ENCODE measurements at places on chromosomes 7 and 10.

DNA sequence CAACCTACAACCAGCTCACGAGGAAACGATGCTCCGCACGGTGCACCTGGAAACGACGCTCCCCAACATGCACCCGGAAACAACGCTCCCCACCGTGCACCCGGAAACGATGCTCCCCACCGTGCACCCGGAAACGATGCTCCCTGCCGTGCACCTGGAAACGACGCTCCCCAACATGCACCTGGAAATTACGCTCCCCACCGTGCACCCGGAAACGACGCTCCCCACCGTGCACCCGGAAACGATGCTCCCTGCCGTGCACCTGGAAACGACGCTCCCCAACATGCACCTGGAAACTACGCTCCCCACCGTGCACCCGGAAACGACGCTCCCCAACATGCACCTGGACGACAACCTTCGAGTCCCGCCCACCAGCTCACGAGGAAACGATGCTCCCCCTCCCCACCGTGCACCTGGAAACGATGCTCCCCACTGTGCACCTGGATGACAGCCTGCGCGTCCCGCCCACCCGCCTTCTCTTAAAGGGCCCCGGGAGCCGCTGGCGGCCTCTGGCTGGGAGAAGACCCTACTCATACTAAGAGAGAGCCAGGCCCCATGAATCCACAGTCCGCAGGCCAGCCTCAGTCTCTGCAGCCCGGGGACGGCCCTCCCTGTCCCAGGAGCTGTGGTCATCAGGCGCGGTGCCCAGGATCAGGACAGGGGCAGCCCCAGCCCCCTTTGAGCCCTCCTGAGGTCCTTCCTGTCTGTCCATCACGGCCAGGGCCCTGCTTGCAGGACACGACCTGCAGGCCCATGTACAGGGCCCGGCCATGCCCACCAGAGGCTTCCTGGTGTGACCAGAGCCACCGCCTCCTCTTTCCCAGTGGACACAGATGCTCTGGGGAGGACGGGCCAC lies 98.3 kb downstream of the PDGFA start:
- DNase-seq, result no peak

DNA sequence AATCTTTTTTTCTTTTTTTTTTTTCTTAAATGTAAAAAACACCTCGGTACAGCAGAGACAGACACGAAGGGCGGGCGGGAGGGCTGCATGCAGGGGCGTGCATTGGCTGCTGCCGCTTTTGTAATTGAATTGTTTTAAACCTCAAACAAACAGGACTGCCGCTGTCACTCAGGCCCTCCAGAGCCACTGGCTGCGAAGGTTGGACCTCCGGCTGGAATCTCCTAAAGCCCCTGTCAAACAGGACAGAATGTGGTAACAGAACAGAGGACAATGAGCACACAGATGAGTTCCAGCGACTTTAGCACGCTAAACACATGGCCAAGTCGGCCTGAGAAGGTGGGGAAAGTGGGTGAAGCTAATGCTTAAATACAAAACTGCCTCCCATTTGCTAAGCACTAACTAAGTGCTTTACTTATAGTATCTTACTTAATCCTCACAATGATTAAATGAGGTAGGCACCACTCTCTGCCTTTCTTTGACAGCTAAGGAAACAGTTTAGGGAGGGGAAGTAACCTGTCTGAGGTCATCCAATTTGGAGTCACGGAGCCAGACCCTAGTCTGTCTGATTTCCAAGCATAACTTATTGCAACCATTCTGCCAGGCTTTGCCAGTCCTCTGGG lies 3.0 kb upstream of the NDST2 start:
- DNase-seq, result no peak

GRCh38 chr7:106064771-106065574 lies 47.1 kb downstream of the SYPL1 start:
- no peak for DNase-seq

DNA sequence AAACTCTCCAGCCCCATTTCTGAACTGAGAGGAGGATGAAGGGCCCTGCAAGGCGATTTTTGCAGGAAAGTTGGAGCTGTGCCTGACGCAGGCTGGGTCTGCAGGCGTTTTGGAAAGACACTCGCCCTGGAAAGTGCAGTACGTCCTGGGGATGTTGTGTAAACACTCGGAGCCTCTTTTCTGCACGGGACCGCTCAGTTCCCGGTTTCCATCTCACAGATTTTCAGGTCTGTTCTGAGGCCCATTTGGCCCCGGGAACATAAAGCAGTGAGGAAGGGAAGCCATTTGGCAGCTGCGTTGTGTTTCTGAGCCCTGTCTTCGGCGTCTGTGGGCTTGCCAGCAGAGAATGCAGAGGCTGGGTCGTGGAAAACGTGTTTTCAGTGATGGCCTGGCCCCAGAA lies 655.0 kb upstream of the MGMT start:
- no peak for DNase-seq

DNA sequence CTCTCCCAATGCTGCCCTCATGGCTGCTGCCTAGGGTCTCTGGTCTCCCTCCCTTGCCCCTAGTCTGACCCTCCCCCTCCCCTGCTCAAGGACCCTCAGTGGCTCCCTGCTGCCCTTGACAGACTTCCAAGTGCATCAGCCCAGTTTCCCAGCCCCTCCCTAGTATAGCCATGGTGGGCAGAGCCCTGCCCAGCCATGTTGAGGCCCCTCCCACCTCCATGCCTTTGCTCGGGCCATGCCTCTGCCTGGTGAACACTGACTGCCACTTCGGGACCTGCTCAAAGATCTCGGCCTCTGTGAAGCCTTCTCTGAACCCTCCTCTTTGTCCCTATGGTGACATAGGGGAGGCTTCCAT lies 73.2 kb downstream of the MYL10 start:
- no peak for DNase-seq

DNA sequence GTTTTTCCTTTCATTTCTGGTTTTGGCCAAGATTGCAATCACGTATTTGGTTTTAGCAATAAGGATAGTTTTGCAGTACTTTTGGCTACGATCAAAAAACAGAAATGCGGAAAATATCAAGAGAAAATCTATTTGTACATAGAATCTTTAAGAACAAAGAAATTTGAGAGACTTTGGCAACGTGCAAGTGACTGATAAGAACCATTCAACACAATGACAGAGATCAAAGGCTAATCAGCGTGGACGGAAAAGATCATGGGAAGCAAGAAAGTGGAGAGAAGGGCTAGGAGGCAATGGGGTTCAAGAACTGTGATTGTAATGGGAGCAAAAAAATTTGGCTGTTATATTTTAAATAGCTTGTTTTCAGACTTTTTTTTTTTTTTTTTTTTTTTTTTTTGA lies 16.2 kb upstream of the LRRN3 start:
- no peak for DNase-seq

DNA sequence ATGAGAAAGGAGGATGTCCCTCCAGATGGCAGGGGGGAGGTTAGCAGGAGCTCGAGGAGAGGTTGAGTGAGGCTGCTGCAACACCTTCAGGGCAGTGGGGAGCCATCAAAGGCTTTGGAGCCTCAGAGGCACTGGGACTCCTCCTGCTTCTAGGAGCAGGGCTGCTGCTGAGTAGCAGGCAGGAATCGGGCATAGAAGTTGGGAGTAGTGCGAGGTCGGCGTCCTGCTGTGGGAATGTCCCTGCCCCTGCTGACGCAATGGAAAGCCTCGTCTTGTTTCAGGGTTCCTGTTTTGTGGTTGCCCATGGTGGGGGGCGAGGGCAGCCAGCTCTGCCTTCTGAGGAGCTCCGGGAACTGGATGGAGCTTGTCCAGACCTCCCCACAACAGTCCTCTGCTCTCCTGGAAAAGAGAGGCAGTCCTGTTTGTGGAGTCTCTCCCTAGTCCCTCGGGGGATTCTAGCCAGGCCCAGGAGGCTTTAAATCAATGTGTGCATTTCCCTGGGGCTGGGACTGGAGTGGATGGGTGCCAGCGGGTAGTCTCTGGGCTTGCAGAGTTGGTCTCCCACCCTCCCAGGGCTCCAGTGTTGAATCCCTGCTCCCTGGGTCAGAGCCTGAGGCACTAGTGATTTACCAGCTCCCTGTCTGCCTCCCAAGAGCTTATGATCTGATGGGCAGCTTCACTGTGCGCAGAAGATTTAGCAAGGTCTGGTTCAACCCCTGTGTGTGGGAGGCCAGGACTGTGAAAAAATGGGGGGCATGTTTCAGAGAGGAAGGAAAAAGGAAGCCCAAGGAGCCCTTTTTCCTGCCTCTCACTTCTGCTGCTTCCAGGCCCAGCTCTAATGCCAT lies 98.7 kb upstream of the PPIF start:
- DNase-seq, result no peak

- no peak for DNase-seq
Observed at GRCh38 chr7:151736403-151736909, 140.5 kb downstream of the PRKAG2 start.

DNA sequence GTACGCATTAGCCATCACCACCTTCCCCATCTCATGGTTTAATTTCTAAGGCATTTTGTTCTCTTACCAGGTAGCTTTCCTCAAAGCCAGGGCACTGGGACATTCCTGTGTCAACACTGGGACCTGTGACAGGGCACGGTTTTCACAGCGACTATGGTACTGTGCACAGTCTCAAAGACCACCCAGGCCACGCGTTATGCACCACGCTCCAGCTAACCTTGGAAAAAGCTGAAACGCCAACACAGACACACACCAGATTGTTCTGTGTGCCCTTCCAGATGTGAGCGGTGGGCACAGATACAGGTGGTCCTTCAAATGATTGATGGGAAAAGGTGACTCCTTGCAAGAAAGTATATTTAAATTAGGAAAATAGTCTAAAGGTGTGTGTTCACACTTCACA lies 337.3 kb downstream of the WDR37 start:
- DNase-seq, result no peak

DNA sequence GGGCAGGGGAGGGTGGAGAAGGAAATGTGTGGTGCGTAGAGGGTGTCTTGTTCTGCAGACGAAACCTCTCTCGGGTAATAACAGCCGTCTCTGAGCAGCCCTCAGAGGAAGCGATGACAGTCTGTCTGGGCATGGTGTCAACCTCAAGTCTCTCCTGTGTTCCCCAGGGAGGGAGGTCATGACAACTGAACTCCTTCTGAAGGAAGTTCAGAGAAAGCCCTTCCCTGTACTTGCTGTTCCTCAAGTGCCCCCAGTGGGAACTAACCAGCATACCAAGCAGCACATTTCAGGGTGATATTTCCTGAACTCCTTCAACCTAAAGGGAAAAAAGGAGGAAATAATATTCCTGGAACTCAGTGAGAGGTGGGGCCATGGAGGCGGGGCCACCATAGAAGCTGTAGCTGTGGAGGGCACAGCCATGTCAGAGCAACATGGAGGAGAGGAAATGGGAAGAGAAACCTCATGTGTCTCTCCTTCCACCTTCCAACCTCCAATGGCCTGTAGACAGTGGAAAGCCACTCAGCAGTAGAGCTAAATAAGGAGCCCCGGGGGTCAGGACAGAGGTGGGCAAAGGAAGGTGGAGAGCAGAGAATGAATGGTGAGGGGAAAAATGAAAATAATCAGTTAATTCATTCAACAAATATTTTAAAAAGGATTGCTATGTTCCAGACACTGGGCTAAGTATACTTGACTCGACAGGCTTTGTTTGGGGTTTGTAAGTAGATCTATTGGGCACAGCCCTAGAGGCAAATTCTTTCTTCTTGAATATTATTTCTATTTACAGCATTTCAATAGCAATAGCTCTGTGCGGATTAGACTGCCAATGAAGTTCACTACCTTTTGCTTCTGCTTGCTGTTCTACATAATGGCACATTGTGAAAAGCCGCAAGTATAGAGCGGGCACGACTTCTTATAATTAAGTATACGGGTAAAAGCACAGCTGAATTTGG lies 61.0 kb upstream of the AOAH start:
- DNase-seq, result peak; percentile 43

DNA sequence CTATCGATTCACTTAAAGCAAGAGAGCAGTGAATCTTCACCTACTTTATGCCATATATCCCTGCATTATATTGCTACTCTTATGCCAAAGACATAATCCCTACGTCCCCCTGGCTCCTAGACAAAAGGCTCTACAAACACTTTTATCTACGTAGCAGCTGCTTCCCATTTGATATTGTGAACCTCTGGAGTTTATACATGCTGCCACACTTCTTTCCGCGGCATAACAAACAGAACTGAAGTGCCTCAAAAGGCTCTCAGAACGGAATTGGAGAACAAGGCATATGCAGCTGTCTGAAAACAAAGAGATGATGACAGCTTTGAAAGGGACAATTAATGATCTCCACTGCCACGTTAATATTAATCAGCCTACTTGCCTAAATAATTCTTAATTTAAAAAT lies 985.6 kb upstream of the LRRN3 start:
- DNase-seq, result no peak

DNA sequence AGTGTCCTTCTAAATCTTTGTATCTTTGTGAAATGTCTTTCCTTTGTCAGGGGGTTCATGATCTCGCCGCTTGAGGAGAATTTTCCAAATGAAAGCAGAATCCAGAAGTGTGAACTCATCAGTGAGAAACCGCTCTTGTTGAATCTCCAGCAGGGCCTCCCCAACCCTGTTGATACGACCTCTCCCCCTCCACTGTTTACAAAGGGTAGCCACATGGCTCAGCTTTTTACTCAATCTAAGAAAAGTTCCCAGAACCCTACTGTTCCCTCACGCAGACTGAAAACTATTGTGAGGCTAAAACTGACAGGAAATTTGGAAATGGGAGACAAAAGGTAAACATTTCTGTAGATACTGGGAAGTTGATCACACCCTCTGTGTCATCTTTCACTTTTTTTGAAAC lies 73.9 kb downstream of the SEMA3C start:
- no peak for DNase-seq

GRCh38 chr10:11141571-11142091 lies 124.0 kb downstream of the CELF2 start:
- no peak for DNase-seq

- peak; percentile 3 for DNase-seq
Observed at GRCh38 chr7:37833107-37833817, 15.1 kb upstream of the NME8 start.

- no peak for DNase-seq
Observed at GRCh38 chr7:159065852-159066480, 78.7 kb downstream of the VIPR2 start.

DNA sequence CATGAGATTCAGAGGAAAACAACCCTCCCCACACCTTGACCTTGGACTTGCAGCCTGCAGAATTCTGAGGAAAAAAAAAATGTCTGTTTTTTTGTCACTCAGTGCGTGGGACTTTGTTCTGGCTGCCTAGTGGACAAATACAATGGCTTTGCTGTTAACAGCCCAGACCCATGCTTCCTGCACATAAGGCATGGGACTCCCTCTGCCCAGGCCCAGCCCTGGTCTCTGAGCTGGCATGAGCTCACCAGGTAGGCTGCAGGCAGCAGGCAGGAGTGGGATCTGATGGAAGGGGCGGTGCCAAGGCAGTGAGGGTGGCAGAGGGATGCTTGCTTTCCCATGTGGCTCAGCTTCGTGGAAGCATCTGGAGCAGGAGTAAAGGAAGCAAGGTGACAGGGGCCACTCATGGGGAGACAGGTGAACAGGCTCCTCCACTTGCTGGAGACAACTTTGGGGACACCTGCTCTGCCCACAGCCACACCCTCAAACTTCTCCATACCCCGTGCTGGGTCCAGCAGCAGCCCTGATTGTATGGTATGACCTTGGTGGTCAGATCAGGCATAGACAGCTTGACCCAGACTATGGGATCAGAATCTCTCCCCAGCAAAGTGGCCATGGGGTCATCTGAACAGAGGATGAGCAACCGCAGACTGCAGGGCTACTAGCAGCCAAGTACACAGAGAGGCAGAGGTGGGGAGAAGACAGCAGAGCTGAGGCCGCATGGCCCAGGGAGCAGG lies 27.0 kb downstream of the ANXA8 start:
- DNase-seq, result no peak

All from activated T-helper 1 cell treated with Interleukin-2 at 50 U/mL for 16 hours (primary cell).